ENCODE measurements at places on chromosomes 1 and 21. TPM values are rescaled to one million over a fixed set of nuclear protein-coding genes. Genes with fewer than 3 reads are reported as not detected.
A peak's percentile ranks its signal among the peaks of the same experiment; 100 is the strongest.

- DNase-seq: no peak
- peaks cover 74% of the 10 kb centered on the region for H3K4me1 ChIP-seq
- H3K27me3 ChIP-seq: no peaks in the 10 kb centered on the region
- no peaks in the 10 kb centered on the region for H3K36me3 ChIP-seq
Measured at GRCh38 chr1:227911376-227911775, 36.4 kb downstream of the WNT9A start.

- no peak overlapping the region for H3K4me3 ChIP-seq
- H3K27me3 ChIP-seq: peaks cover 97% of the 10 kb centered on the region
- no peak overlapping the region for H3K27ac ChIP-seq
- DNase-seq: no peak
- H3K4me1 ChIP-seq: no peaks in the 10 kb centered on the region
- H3K36me3 ChIP-seq: no peaks in the 10 kb centered on the region
Measured at GRCh38 chr21:33063907-33064622, 5.9 kb upstream of the OLIG1 start.

DNA sequence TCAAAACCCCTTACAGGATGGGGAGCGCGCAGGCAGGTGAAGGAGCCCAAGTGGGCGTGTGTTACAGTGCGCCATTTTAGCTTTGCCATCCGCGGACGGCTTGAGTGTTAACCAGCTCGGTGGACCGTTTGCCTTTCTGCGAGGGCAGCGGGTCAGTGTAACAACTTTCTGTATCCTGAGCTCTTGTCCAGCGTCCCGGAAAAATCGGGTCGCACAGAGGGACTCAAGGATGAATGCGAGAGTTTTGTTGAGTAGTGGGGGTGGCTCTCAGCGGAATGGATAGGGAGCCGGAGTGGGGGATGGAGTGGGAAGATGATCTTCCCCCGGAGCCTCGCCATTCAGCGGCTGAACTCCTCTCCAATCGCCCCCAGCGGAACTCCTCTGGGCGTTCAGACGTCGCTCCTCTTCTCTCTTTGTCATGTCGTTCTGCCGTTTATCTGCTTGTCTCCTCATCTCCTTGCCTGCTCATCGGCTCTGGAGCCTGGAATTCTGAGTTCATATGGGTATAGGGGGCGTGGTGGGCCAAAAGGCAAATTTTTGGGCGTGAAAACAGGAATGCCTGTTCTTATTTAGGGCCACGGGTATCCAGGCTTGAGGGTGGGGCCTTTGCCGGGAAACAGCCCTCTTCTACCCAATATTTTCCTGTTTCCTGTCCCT, 295.4 kb downstream of the CTH start:
- H3K36me3 ChIP-seq: no peaks in the 10 kb centered on the region
- H3K27me3 ChIP-seq: peaks cover 18% of the 10 kb centered on the region
- no peak overlapping the region for H3K4me3 ChIP-seq
- no peak overlapping the region for H3K27ac ChIP-seq
- DNase-seq: no peak

DNA sequence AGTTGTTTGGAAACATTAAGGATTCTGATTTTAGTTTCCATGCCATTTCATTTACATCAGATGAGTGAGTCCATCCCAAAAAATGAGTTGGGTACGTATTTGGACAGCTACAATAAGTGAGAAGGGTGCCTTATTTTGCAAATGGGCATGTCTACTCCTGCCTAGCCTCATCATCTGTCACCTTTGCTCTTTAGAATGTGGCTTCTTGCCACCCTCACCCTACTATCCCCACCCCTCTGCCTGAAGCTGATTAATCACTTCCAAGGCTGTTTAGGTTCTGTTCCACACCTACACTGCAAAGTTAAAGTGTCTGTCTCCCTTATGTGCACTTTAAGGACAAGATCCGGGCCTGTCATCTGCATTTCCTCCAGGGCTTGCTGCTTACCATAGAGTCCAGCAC, 61.2 kb downstream of the ST6GALNAC5 start:
- peaks cover 4% of the 10 kb centered on the region for H3K4me1 ChIP-seq
- H3K36me3 ChIP-seq: no peaks in the 10 kb centered on the region
- H3K27ac ChIP-seq: no peak overlapping the region
- no peaks in the 10 kb centered on the region for H3K27me3 ChIP-seq

- no peak for DNase-seq
- peaks cover 19% of the 10 kb centered on the region for H3K4me1 ChIP-seq
- no peak overlapping the region for H3K4me3 ChIP-seq
- no peaks in the 10 kb centered on the region for H3K36me3 ChIP-seq
- no peak overlapping the region for H3K27ac ChIP-seq
Measured at GRCh38 chr1:111212634-111213335, 12.3 kb upstream of the DENND2D start.

GRCh38 chr1:244727871-244728474, 75.0 kb downstream of the DESI2 start:
- DNase-seq: no peak
- H3K27ac ChIP-seq: peak overlapping the region; percentile 51
- H3K4me3 ChIP-seq: no peak overlapping the region
- peaks cover 23% of the 10 kb centered on the region for H3K4me1 ChIP-seq
- H3K36me3 ChIP-seq: peaks cover 6% of the 10 kb centered on the region

C4BPA gene
- 0.16 TPM for total RNA-seq

GRCh38 chr1:112722601-112723510, 7.7 kb upstream of the PPM1J start:
- DNase-seq: no peak
- H3K27me3 ChIP-seq: peaks cover 13% of the 10 kb centered on the region
- H3K27ac ChIP-seq: peak overlapping the region; percentile 97

GPATCH2 gene
- 23.0 TPM for total RNA-seq

GRCh38 chr1:170714163-170714562, 50.2 kb downstream of the PRRX1 start:
- H3K36me3 ChIP-seq: no peaks in the 10 kb centered on the region
- DNase-seq: no peak
- H3K4me3 ChIP-seq: no peak overlapping the region
- peaks cover 3% of the 10 kb centered on the region for H3K27me3 ChIP-seq
- H3K27ac ChIP-seq: no peak overlapping the region

DNA sequence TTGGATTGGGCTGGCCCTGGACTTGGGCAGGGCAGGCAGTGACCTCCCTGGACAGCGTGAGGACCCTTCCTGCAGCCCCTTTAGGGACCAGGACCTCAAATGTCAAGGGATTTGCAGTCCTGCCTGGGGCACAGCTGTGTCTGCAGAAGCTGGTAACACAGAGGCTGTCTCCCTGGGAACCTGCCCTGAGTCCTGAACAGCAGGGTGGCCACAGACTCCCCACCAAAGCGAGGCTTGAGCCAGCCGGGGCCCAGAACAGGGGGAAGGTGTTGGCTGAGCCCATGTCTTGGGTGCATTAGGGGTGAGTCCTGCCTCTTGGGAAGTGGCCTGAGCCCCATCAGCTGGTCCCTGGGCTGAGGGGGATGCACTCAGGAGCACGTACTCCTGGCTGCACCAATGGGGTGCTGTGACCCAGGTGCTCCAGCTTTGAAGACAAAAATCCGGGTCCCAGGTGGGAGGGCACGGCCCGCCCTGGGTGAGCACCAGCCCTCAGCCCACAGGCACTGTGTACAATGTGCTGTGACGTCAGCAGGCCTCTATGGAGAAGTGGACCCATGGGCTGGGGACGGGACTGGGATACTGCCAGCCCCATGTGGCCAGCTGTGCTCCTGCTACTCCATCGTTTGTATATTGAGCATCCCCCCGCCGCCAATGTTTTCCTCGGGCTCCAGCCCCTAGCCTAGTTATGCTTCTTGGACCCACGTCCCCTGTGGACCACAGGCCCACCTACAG, 72.0 kb upstream of the ARHGEF16 start:
- peaks cover 57% of the 10 kb centered on the region for H3K27me3 ChIP-seq
- DNase-seq: no peak
- no peaks in the 10 kb centered on the region for H3K4me1 ChIP-seq
- H3K36me3 ChIP-seq: no peaks in the 10 kb centered on the region
- no peak overlapping the region for H3K4me3 ChIP-seq

NDC1 gene
- total RNA-seq: 20.6 TPM

PAQR7 gene
- 26.8 TPM for total RNA-seq

DNA sequence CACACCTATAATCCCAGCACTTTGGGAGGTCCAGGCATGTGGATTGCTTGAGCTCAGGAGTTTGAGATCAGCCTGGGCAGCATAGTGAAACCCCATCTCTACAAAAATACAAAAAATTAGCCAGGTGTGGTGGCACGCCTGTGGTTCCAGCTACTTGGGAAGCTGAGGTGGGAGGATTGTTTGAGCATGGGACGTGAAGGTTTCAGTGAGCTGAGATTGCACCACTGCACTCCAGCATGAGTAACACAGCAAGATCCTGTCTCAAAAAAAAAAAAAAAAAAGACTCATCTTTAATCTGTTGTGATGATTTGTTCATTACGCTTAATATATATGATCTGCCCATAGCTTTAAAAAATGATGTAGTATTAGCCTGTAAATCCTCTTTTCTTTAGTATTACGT, 44.0 kb downstream of the OR10J1 start:
- DNase-seq: no peak
- no peaks in the 10 kb centered on the region for H3K4me1 ChIP-seq
- no peak overlapping the region for H3K27ac ChIP-seq
- H3K27me3 ChIP-seq: no peaks in the 10 kb centered on the region

DNA sequence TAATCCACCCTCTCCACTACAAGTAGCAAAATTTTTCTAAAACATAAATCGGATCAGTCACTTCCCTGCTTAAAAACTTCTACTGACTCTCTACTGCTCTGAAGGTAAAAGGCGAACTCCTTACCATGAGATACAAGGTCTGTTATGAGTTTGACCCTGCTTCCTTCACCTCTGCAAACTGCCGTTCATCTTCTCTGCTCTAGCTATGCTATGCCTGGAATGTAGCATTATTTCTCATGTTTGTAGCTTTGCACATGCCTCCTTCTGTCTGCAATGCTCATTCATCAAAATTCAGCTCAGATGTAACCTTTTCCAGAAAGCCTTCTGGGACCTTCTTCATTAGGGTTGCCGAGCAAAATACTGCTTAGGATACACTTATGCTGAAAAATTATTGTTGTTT, 30.8 kb downstream of the RPL5 start:
- H3K36me3 ChIP-seq: no peaks in the 10 kb centered on the region
- peak overlapping the region; percentile 9 for H3K27ac ChIP-seq
- H3K4me1 ChIP-seq: peaks cover 13% of the 10 kb centered on the region
- H3K27me3 ChIP-seq: no peaks in the 10 kb centered on the region

DNA sequence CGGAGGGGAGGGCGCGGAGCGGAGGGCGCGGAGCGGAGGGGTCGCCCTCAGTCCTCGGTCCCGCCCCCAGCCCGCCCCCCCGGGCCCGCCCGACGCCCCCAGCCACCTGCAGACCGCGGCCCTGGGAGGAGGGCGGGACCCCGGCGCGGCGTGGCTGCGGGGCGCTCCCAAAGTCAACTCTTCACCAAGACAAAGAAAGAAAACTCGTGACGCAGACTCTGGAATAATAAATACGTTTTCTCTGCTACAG, 1.2 kb downstream of the HES4 start:
- H3K36me3 ChIP-seq: no peaks in the 10 kb centered on the region
- peak overlapping the region; percentile 72 for H3K4me3 ChIP-seq
- peaks cover 17% of the 10 kb centered on the region for H3K4me1 ChIP-seq

DNA sequence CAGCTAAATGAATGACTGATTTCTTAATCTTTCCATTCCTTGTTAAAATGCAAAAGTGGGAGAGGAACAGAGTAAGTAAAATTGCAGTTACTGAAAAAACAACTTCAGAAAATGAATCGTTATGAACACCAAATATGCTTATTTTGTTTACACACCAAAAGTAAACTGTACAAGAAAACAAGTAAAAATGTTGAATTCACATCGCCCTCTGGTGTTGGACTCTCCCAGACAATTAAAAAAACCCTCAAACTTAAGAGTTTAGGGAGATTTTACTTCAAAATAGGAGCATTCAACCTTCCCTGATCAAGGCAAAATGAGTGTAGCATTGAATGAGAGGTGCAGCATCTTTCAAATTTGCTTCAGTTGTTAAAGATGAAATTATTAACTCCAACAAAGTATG, 19.4 kb upstream of the ESRRG start:
- H3K4me3 ChIP-seq: no peak overlapping the region
- H3K4me1 ChIP-seq: peaks cover 10% of the 10 kb centered on the region
- H3K27me3 ChIP-seq: peaks cover 2% of the 10 kb centered on the region
- no peak for DNase-seq

GRCh38 chr1:226001963-226002666, 3.0 kb upstream of the SDE2 start:
- no peaks in the 10 kb centered on the region for H3K27me3 ChIP-seq
- no peaks in the 10 kb centered on the region for H3K36me3 ChIP-seq
- DNase-seq: no peak

NTMT2 gene
- total RNA-seq: not detected

LCE2B gene
- not detected for total RNA-seq

CD1B gene
- total RNA-seq: not detected

KCNA10 gene
- total RNA-seq: not detected

- no peak for DNase-seq
- no peak overlapping the region for H3K4me3 ChIP-seq
- H3K27me3 ChIP-seq: peaks cover 23% of the 10 kb centered on the region
- H3K36me3 ChIP-seq: peaks cover 2% of the 10 kb centered on the region
- no peak overlapping the region for H3K27ac ChIP-seq
Measured at GRCh38 chr21:42091899-42092508, 20.9 kb downstream of the UMODL1 start.

DNA sequence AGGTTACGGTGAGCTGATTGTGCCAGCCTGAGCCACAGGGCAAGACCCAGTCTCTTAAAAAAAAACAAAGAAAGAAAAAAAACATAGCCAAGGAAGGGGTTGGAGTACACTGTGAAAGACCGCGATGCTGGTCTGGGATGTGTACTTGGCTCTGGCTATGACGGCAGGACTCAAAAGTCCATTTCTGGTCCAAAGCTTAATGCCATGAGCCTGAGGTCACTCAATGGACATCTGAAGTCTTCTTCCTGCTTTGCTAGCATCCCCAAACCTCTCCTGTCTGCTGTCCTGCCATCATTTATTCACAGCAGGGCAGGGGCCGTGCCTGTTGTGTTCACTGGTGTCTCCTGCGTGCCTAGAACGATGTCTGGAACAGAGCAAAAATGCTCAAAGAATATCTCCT, 1.5 kb upstream of the ARHGEF10L start:
- DNase-seq: no peak
- H3K27ac ChIP-seq: peak overlapping the region; percentile 77
- no peaks in the 10 kb centered on the region for H3K36me3 ChIP-seq
- H3K27me3 ChIP-seq: no peaks in the 10 kb centered on the region
- no peak overlapping the region for H3K4me3 ChIP-seq

DNA sequence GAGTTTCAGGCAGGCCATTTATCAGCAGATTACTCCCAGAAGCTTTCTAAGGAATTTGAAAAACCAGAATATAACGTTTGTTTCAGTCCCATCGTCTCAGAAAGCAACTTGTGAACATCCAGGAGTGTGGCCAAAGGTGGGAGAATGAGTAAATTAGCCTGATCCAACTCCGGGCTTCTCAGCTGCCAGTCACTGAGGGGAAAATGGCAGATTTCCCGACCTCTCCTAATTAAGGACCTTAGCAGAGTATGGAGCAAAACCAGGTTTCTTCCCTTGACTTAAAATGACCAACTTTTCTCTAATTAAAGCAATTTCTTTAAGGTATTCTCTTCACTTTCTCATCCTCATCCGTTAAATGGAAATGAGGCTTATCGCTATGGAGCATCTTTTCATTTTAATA, 1.0 kb downstream of the CORT start:
- no peaks in the 10 kb centered on the region for H3K27me3 ChIP-seq
- peaks cover 25% of the 10 kb centered on the region for H3K4me1 ChIP-seq
- no peak for DNase-seq
- peaks cover 2% of the 10 kb centered on the region for H3K36me3 ChIP-seq
- H3K27ac ChIP-seq: peak overlapping the region; percentile 57
- H3K4me3 ChIP-seq: peak overlapping the region; percentile 42

GRCh38 chr1:219781491-219781890, 146.9 kb downstream of the SLC30A10 start:
- H3K27ac ChIP-seq: no peak overlapping the region
- H3K4me1 ChIP-seq: peaks cover 19% of the 10 kb centered on the region
- H3K4me3 ChIP-seq: no peak overlapping the region
- DNase-seq: no peak
- H3K27me3 ChIP-seq: no peaks in the 10 kb centered on the region
- no peaks in the 10 kb centered on the region for H3K36me3 ChIP-seq

Data from mesothelial cell of epicardium (in vitro differentiated cells).